ENCODE measurements at places on chromosomes 2 and 18. TPM values are rescaled to one million over a fixed set of nuclear protein-coding genes. Genes with fewer than 3 reads are reported as not detected.
A peak's percentile ranks its signal among the peaks of the same experiment; 100 is the strongest.

The MPHOSPH10 gene
- total RNA-seq, result 14.0 TPM

DNA sequence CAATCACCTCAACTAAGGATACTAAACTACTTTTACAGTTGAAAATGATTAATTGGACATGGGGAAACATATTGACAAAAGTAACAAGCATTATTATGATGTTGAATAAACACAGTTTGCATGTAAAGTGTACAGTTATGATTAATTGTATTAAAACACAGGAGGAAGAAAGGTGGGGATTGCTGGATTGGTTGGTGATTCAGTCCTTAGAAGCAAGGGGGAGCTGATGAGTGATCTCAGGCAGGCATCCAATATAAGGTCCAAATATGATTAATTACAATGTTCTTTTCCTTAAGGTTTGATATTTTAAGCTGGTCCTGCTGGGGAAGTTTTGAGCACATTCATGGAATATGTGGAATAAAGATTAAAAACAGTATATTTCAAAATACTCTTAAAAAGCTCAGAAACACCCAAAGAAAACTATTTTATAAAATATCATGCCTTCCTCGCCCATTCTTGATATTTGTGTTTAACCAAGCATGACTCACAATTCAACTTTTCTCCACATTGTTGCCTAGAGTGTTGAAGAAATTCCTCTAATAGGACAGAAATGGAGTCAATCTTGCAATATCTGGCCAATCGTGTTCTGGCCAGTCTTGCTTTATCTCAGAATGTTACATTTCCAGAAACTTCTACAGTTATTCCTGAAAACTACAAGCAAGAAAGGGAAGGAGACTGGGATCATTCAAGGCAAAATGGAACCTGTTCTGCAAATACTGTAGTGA, 268.2 kb downstream of the RPIA start:
- no peaks in the 10 kb centered on the region for H3K36me3 ChIP-seq
- DNase-seq, result no peak
- H3K4me1 ChIP-seq, result no peaks in the 10 kb centered on the region
- H3K4me3 ChIP-seq, result no peak overlapping the region
- no peak overlapping the region for H3K27ac ChIP-seq

DNA sequence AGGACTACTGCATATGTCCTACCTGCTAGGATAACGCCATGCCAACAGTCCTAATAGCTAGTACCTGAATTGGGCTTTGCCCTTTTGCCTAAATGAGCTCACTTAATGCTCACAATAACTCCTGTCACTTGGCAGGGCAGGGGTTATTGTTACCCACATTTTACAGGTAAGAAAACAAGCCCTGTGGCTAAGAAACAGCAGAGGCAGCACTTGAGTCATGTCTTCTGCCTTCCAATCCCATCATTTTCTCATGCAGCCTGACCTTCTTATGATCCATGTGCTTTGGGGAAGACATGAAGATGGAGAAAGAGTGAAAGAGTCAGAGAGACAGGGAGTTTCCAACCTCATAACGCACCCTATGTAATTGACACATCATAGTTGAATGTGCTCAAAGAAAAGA, 33.6 kb upstream of the LPIN1 start:
- H3K4me1 ChIP-seq, result peaks cover 16% of the 10 kb centered on the region
- DNase-seq, result no peak
- H3K27me3 ChIP-seq, result no peaks in the 10 kb centered on the region
- no peak overlapping the region for H3K27ac ChIP-seq
- no peak overlapping the region for H3K4me3 ChIP-seq

- peaks cover 27% of the 10 kb centered on the region for H3K4me1 ChIP-seq
- H3K36me3 ChIP-seq, result no peaks in the 10 kb centered on the region
- DNase-seq, result no peak
- H3K4me3 ChIP-seq, result no peak overlapping the region
- H3K27me3 ChIP-seq, result no peaks in the 10 kb centered on the region
These were observed 256.6 kb upstream of the NT5C1B start for GRCh38 chr2:18845854-18846445.

DNA sequence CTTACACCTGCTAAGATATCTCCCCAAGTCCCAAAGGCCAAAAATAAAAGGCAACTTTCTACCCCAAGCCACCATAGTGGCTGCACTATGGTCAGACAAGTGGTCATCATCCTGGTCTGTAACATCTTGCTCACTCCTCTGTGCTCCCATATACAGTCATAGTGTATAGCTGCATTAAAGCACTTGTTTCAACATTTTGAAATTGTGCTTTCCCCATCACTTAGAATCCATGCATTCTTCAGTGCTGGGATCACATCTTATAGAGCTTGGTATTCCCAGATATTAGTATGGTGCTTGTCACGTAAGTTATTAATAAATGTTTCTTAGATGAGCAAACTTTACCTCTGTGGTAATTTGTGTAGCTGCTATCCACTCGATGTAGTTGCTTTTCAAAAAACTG, 40.4 kb upstream of the CDC42EP3 start:
- DNase-seq, result no peak
- no peak overlapping the region for H3K27ac ChIP-seq
- no peaks in the 10 kb centered on the region for H3K4me1 ChIP-seq
- no peak overlapping the region for H3K4me3 ChIP-seq

- H3K36me3 ChIP-seq, result no peaks in the 10 kb centered on the region
- no peak overlapping the region for H3K4me3 ChIP-seq
- DNase-seq, result no peak
- no peaks in the 10 kb centered on the region for H3K27me3 ChIP-seq
- no peaks in the 10 kb centered on the region for H3K4me1 ChIP-seq
These were observed 85.2 kb downstream of the EML4 start for GRCh38 chr2:42254186-42254895.

- peak; percentile 75 for DNase-seq
- no peaks in the 10 kb centered on the region for H3K36me3 ChIP-seq
These were observed 44.2 kb downstream of the CYP27C1 start for GRCh38 chr2:127175751-127176354.

The WDSUB1 gene
- total RNA-seq, result 3.2 TPM

DNA sequence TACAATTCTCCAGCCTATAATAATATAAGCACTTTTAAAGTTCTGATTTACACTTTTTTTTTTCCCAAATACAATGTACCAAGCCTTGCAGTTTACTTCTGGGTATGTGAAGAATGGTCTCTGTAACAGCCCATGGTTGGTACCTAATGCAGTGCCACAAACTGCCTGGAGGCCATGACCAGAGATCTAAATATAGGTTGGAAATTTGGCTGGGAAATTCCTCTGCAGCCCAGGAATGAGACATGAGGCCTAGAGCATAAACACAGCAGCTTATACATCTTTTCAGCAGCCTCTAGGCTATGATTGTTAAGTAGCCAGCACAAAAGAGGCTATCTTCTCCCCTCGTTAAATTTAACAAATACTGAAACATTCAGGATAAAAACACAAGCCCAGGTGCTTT, 432.0 kb upstream of the FAM98A start:
- H3K27me3 ChIP-seq, result no peaks in the 10 kb centered on the region
- no peak for DNase-seq
- no peak overlapping the region for H3K27ac ChIP-seq
- H3K4me1 ChIP-seq, result no peaks in the 10 kb centered on the region
- H3K36me3 ChIP-seq, result no peaks in the 10 kb centered on the region

DNA sequence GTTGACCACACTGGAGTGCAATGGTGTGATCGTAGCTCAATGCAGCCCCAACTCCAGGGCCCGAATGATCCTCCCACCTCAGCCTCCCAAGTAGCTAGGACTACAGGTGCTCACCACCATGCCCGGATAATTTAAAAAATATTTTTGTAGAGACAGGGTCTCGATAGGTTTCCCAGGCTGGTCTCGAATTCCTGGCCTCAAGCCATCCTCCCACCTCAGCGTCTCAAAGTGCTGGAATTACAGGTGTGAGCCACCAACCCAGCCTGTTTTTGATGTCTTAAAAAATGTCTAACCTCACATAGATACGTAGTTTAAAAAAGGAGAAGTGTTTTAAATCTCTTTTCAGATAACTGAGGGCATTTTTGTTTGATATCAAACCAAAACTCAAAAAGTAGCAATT, 37.6 kb downstream of the IMPA2 start:
- no peak overlapping the region for H3K27ac ChIP-seq
- DNase-seq, result no peak
- no peaks in the 10 kb centered on the region for H3K27me3 ChIP-seq
- peaks cover 16% of the 10 kb centered on the region for H3K4me1 ChIP-seq
- no peaks in the 10 kb centered on the region for H3K36me3 ChIP-seq

The OXER1 gene
- 0.48 TPM for total RNA-seq

The KCNJ3 gene
- total RNA-seq, result 73.3 TPM

DNA sequence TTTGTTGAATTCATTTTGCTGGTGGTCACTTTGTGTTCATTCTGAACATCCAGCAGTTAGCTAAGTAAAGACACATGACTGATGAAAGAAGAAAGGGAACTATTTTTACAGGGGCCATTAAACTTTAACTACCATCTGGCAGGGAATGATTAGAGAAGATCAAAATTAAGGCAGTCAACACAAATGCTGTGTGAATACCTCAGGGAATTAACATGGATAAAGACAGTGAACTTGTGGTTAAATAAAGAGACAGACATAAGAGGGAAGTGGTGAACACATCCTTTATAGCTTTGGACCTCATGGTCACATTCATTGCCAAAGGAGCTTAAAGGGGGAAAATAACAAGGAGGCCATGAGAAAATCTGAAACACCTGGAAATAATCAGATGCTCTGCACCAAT, 52.6 kb upstream of the ATP5MC3 start:
- H3K4me1 ChIP-seq, result no peaks in the 10 kb centered on the region
- no peaks in the 10 kb centered on the region for H3K27me3 ChIP-seq
- DNase-seq, result no peak
- no peak overlapping the region for H3K27ac ChIP-seq

- H3K4me3 ChIP-seq, result no peak overlapping the region
- peaks cover 61% of the 10 kb centered on the region for H3K4me1 ChIP-seq
- H3K36me3 ChIP-seq, result peaks cover 4% of the 10 kb centered on the region
- no peak for DNase-seq
- no peaks in the 10 kb centered on the region for H3K27me3 ChIP-seq
These were observed 20.8 kb downstream of the CRIM1 start for GRCh38 chr2:36376319-36376765.

DNA sequence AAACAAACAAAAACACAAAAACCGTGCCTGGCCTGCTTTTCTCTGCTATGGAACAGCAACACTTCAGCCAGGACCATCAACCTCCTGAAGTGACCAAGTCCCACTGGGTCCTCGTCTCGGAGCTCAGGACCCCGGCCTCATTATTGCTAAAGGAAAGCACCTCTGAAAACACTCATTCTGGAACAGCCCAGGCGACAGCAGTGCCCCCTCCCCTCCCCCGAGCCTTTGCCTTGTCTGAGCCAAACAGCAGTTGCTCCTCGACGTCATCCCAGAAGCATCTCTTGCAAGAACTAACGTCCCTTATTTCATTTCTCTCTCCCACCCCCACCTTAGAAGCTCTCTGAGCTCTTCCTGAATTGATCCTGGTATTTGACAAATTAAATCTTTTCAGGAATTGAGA, 27.4 kb downstream of the APCDD1 start:
- H3K4me1 ChIP-seq, result no peaks in the 10 kb centered on the region
- H3K27me3 ChIP-seq, result no peaks in the 10 kb centered on the region
- no peak overlapping the region for H3K27ac ChIP-seq
- DNase-seq, result no peak
- no peak overlapping the region for H3K4me3 ChIP-seq

DNA sequence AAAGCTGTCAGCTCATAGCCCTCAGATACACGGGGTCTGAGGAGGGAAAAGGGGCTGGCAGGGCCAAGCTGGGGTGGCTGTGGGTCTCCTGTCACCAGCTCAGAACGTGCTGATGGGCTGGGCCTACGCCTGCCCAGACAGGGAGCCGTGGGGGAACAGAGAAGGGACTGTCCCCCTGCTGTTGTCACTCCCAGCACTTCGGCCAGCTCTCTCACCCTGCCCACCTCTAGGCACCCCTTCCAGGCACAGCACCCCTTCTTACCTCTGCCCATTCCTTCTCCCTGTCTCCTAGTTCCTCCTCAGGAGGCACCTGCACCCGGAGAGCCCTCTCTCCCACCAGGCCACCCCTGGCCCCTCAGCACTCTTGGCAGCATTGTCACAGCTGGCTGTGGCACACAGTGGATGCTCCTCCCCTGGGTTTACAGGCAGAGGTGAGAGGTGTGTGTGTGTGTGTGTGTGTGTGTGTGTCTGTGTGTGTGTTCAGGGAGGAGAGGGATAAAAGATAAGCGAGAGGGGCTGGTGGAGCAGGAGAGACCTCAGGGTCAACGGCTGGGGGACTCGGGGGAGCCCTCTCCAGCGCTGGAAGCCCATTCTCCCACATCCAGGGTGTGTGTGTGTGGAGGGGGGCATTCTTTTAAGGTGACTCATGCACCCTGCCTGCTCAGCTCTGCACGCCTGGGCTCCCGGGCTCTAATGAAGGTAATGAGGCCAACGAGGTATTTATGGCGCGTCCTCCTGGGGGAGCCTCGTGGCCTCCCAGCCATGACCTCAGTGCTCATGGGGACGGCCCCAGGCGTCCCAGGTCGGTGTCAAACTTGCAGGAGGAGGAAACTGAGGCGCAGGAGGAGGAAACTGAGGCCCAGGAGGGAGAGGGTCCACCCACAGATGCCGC, 66.1 kb upstream of the SMAD7 start:
- no peak for DNase-seq
- no peak overlapping the region for H3K27ac ChIP-seq
- H3K4me1 ChIP-seq, result no peaks in the 10 kb centered on the region
- no peak overlapping the region for H3K4me3 ChIP-seq
- H3K36me3 ChIP-seq, result no peaks in the 10 kb centered on the region

GRCh38 chr2:9441556-9441955, 18.1 kb downstream of the CPSF3 start:
- H3K27ac ChIP-seq, result no peak overlapping the region
- H3K4me1 ChIP-seq, result no peaks in the 10 kb centered on the region
- H3K27me3 ChIP-seq, result no peaks in the 10 kb centered on the region
- no peak overlapping the region for H3K4me3 ChIP-seq
- H3K36me3 ChIP-seq, result peaks cover 45% of the 10 kb centered on the region

GRCh38 chr2:109139865-109140396, 10.9 kb downstream of the SH3RF3 start:
- H3K4me1 ChIP-seq, result no peaks in the 10 kb centered on the region
- H3K27ac ChIP-seq, result no peak overlapping the region
- no peak overlapping the region for H3K4me3 ChIP-seq
- no peaks in the 10 kb centered on the region for H3K27me3 ChIP-seq

DNA sequence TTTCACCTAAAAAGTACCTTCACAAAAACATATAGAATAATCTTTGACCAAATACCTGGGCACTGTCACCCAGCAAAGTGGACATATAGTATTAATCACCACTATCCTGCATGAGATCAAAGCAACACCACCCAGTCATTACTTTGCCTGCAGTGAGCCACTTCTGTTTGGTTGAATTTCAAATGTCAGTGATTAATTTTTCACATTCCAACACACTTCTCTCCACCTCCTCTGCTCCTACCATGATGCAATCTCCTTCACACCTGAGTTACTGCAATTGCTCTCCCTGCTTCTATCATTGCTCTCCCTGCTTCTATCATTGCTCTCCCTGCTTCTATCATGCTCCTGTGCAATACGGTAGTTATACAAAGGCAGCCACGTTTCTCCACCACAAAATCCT, 106.1 kb upstream of the NETO1 start:
- H3K27me3 ChIP-seq, result no peaks in the 10 kb centered on the region
- H3K4me3 ChIP-seq, result no peak overlapping the region
- no peak for DNase-seq
- no peaks in the 10 kb centered on the region for H3K4me1 ChIP-seq

Measured in right atrium auricular region (tissue), 2 donors.